CD4-positive, alpha-beta memory T cell (primary cell): ENCODE measurements at places on chromosomes 1 and 21. TPM values are rescaled to one million over a fixed set of nuclear protein-coding genes. Genes with fewer than 3 reads are reported as not detected.
A peak's percentile ranks its signal among the peaks of the same experiment; 100 is the strongest.

The TRMT1L gene
- polyA plus RNA-seq = 23.1 TPM

The PLA2G5 gene
- not detected for polyA plus RNA-seq

GRCh38 chr1:223831755-223832636 lies 13.8 kb downstream of the TP53BP2 start:
- no peaks in the 10 kb centered on the region for H3K36me3 ChIP-seq
- peaks cover 69% of the 10 kb centered on the region for H3K4me1 ChIP-seq
- H3K27ac ChIP-seq = peak overlapping the region; percentile 70
- no peak overlapping the region for H3K4me3 ChIP-seq
- peak; percentile 20 for DNase-seq
- no peaks in the 10 kb centered on the region for H3K27me3 ChIP-seq

DNA sequence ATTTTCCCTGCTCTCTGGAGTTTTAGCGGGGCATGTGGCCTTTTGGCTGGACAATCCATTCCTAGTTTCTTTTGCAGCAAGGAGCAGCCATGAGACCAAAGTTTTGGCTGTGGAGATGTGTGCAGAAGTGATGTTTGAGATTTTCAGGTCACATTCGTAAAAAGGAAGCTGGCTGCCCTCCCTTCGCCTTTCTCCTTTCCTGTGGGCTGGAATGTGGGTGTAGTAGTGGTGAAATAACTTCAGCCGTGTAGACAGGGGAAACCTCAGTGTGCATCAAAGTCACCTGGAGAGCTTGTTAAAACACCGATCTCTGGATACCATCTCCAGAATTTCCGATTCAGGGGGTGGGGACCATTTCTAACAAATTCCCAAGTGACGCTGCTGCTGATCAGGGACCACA lies 5.3 kb upstream of the GPR88 start:
- no peak for DNase-seq
- no peaks in the 10 kb centered on the region for H3K36me3 ChIP-seq
- no peak overlapping the region for H3K4me3 ChIP-seq
- no peak overlapping the region for H3K27ac ChIP-seq
- H3K4me1 ChIP-seq = peaks cover 32% of the 10 kb centered on the region

DNA sequence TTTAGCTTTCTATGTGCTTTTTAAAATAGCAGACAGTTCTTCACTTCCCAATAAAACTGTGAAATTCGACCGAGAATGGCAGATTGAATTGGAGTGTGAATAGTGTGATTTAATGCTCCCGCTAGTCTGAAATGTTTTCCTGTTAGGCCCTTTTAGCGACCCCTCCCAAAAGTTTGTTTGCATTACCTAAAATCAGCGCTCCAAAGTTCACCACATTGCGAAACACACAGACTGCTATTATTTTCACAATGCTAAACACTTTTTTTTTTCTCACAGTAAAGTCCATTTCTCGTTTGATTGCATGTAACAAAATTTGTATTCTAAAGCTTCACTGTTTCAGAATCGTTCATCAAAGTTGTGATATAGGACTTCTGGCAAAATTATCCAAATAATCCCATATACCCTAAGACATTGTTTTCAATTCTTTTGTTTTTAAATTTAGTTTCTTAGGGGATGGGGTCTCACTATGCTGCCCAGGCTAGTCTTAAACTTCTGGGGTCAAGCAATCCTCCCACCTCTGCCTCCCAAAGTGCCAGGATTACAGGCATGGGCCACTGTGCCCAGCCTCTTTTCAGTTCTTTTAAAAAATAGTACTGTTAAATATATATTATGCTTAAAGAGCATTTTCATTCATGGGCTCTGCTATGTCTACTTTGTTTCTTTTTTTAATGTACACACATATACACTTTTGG lies 76.5 kb upstream of the USH2A start:
- H3K36me3 ChIP-seq = no peaks in the 10 kb centered on the region
- no peak overlapping the region for H3K27ac ChIP-seq
- H3K4me3 ChIP-seq = no peak overlapping the region
- H3K27me3 ChIP-seq = no peaks in the 10 kb centered on the region

DNA sequence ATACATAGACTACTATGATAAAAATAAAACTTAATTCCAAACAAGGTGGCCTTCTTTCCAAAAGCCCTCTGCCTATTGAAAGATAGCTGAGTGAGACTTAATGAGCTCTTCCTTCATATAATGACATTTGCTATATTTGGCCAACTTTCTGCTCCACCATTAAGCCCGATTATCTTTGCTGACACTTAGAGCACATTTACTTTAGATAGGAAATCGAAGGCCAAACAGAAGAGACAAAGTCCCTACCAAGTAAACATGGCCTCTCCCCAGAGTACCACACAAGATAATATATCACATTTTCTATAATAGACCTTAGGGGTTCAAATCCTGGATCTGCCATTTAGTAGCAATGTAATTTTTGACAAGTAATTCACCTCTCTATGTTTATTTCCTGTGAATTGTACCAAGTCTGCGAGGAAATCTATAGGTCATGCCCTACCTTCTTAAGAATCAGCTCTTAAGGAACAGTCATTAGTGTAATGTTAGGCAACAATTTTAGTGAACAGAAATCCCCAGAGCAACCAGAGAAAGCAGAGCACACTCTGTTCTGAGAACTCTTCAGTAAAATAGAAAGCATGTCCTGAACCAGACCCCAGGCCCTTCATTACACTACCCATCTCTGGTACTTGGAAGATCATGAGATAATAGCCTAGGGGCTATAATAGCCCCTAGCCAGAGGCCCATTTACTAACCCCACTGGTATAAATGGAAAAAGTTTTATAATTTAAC lies 17.3 kb upstream of the COA6 start:
- H3K4me1 ChIP-seq = peaks cover 14% of the 10 kb centered on the region
- no peak overlapping the region for H3K27ac ChIP-seq
- H3K27me3 ChIP-seq = no peaks in the 10 kb centered on the region
- DNase-seq = no peak
- no peak overlapping the region for H3K4me3 ChIP-seq
- no peaks in the 10 kb centered on the region for H3K36me3 ChIP-seq

- no peaks in the 10 kb centered on the region for H3K27me3 ChIP-seq
- DNase-seq = no peak
- H3K4me3 ChIP-seq = no peak overlapping the region
- H3K4me1 ChIP-seq = no peaks in the 10 kb centered on the region
These were observed 144.6 kb upstream of the TNR start for GRCh38 chr1:175887981-175888428.

DNA sequence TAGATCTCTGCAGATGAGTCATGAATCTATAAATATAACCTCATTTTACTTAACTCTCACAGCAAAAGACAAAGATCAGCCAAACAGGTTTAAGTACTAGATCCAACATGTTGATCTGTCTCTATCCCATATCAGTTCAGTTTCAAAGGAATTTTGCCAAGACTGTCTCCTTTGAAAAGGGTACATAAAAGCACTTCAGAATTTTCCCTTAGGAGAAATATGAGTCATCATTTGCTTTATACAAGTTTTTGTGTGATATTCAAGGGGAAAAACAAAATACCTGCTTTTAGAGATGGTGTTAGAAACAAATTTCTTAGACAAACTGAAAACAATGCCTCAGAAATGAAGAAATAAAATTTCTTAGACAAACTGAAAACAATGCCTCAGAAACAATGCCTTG lies 73.5 kb upstream of the LRRC7 start:
- DNase-seq = no peak
- no peaks in the 10 kb centered on the region for H3K36me3 ChIP-seq
- no peak overlapping the region for H3K4me3 ChIP-seq
- no peak overlapping the region for H3K27ac ChIP-seq

DNA sequence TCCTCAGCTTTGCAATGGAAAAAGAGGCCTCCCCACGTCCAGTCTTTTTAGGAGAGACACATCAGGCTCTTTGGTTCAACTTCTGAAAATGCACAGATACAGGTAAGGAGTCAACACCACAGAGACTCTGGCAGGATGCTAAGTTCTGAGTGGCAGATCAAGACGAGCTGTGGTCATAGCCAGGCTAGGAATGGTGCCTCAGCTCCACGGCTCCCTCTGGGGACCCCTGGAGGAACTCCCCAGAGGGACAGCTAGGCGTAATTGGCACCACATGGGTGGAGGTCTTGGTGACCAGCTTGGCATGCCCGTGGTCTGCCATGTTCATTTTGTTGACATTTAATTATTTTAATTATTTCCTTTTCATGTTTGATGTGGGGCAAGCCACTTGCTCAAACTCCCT lies 206.1 kb downstream of the KAZN start:
- H3K4me3 ChIP-seq = no peak overlapping the region
- H3K27ac ChIP-seq = no peak overlapping the region
- no peaks in the 10 kb centered on the region for H3K4me1 ChIP-seq
- no peaks in the 10 kb centered on the region for H3K36me3 ChIP-seq
- no peak for DNase-seq

DNA sequence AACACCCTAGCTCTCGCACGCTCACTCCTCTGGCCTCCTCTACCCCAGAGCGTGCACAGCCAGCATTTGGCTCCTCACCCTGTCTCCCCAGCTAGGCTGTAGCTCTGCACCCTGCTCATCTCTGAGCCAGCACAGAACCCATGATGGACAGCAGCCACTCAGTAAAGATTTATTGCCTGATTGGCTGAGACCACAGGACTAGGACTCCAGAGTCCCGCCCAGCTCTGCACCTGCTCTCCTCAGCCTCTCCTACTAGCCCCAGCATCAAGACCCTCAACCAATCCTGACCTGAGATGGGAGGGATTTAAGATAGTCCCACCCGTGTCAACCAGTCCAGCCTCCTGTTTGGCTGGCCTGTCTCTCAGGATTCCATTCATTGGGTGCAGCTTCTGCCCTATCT lies 9.3 kb downstream of the C1QB start:
- H3K27me3 ChIP-seq = no peaks in the 10 kb centered on the region
- H3K4me1 ChIP-seq = no peaks in the 10 kb centered on the region
- DNase-seq = no peak
- no peak overlapping the region for H3K4me3 ChIP-seq
